ENCODE measurements at places on chromosomes 13 and 19. TPM values are rescaled to one million over a fixed set of nuclear protein-coding genes. Genes with fewer than 3 reads are reported as not detected.

GRCh38 chr13:56888455-56888854 lies 252.3 kb upstream of the PRR20A start:
- DNase-seq, result no peak

DNA sequence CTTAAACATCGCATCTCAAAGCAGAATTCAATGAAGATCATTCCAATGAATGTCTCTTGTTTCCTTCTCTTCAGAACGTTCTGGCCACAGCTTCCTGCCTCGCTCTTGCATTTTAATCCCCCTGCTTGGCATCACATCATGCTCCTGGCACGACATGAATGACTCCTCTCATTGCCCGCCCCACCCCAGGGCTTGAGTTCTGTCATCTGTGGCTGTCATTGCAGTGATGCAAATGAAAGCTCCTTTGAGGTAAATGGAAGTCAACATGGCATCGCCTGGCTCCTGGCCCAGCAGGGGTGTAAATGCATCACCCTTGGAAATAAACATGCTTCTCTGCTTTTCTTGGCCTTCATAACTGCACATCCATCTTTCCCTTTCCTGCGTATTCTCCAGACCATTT lies 48.6 kb downstream of the SCEL start:
- peak; percentile 15 for DNase-seq

GRCh38 chr19:3555653-3556422 lies 1.5 kb downstream of the MFSD12 start:
- DNase-seq, result no peak

- no peak for DNase-seq
These were observed 477.9 kb upstream of the HTR2A start for GRCh38 chr13:47374741-47375140.

Gene AP1M2
- 12.3 TPM for total RNA-seq

DNA sequence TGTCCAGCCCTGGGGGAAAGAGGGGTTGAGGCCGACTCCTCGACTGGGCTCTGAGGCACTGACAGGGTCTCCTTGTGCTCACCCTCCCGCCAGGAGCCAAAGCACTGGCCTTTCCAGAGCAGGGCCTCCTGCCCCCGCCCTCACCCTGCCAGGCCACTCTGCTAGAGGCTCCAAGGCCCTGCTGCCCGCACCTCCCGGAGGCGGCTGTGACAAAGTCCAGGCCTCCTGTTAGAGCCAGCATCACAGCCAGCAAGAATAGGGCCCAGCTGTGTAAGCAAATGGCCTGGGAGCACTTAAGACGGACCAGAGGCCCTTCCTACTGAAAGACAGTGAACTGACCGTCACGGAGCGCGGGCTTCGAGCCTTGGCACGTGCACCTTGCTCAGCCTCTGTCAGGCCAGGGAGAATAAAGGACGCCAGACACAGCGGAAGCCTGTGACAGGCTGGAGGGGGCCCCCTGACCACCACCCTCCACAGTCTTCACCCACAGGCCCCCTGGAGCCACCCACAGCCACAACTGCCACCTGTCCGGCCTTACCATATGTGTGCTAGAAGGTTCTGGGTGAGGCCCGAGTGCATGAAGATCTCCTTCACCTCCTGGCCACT lies 50.9 kb downstream of the EPS15L1 start:
- no peak for DNase-seq

DNA sequence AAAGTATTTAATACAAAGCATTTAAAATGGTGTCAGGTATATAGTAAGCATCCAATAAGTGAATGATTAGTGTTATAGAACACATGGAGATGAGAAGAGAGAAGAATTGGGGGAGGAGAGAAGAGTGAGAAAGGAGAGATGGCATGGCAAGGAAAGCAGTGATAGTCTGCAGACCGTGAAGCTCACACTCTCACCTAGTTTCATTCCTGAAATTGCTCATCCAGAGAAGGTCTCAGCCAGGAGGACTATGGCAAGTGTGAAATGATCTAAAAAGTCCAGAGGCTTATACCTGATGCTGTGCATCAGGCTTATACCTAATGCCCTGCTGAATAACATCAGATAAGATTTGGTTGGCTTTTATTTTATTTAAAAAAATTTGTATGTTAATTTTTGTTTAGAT lies 351.6 kb upstream of the KLF12 start:
- no peak for DNase-seq

Gene CEACAM3
- total RNA-seq, result not detected

Gene CEACAM1
- 0.06 TPM for total RNA-seq

Gene ZNF415
- total RNA-seq, result not detected

GRCh38 chr13:40940841-40941240 lies 78.3 kb downstream of the ELF1 start:
- no peak for DNase-seq

DNA sequence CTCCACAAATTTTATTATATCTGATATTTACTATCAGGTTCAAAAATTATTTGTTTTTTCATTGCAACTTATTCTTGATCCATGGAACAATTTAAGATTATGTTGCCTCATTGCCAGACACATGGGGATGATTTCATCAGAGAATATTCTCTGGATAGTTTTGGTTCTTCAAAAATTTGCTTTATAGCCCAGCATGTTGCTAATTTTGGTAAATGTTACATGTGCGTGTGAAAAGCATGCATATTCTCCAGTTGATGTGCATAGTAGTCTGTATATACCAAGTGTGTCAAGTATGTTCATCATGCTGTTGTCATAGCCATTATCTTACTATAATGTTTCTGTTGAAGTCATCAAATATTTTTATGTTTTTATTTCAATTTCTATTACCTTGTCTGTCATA lies 122.3 kb downstream of the RFC3 start:
- DNase-seq, result no peak

DNA sequence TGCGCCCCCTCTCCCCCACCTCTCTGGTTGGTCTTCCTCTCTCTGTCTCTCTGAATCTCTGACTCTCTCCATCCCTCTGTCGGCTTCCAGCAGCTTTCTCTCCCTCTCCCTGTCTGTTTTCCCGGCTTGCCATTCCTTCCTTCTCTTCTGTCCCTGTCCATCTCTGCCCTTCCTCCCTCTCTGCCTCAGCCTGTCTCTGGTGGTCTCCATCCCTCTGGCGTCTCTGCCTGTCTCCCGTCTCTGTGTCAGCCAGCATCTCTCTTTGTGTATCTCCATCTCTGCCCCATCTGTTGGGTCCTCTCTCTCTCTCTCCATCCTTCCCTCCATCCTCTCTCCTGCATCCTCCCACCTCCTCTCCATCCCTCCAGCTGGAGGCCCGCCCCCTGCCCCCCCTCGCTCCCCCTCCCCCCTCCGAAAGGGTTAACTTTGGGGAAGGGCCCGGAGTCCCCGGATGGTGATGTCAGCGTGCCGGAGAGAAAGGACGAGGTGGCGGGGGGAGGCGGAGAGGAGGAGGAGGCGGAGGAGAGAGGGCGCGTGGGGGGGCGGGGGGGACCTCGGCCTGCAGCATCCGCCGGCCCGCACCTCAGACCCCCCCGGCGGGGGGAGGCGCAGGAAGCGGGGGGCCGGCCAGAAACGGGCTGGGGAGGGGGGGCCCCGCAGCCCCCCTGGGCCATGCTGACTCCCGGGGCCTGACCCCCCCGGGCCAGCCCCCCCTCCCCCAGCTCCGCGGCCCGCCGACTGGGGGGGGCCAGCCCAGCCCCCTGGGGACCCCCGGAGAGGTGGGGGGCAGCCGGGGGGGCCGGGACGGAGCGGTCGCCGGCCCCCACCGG lies at the start of gene BRSK1:
Gene BRSK1, plus strand, starts transcription at position 450 of the 830 bp plus-strand sequence. CDS start 446 bp downstream, outside the sequence.
- no peak for DNase-seq

Gene FOSB
- total RNA-seq, result 1.7 TPM

DNA sequence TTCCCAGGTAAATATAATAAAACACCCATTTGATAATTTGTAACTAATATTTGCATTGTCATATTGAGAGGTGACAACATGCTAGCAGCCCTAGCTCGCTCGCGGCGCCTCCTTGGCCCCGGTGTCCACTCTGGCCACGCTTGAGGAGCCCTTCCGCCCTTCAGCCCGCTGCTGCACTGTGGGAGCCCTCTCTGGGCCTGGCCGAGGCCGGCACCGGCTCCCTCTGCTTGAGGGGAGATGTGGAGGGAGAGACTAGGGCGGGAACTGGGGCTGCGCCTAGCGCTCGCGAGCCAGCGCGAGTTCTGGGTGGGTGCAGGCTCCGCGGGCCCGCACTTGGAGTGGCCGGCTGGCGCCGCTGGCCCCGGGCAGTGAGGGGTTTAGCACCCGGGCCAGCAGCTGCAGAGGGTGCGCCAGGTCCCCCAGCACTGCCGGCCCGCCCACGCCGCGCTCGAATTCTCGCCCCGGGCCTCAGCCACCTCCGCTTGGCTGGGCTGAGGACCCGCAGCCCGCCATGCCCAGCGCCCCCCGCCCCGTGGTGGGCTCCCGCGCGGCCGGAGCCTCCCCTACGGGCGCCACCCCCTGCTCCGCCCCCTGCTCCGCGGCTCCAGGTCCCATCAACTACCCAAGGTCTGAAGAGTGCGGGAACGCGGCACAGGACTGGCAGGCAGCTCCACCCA lies 594.4 kb downstream of the SLITRK6 start:
- no peak for DNase-seq

DNA sequence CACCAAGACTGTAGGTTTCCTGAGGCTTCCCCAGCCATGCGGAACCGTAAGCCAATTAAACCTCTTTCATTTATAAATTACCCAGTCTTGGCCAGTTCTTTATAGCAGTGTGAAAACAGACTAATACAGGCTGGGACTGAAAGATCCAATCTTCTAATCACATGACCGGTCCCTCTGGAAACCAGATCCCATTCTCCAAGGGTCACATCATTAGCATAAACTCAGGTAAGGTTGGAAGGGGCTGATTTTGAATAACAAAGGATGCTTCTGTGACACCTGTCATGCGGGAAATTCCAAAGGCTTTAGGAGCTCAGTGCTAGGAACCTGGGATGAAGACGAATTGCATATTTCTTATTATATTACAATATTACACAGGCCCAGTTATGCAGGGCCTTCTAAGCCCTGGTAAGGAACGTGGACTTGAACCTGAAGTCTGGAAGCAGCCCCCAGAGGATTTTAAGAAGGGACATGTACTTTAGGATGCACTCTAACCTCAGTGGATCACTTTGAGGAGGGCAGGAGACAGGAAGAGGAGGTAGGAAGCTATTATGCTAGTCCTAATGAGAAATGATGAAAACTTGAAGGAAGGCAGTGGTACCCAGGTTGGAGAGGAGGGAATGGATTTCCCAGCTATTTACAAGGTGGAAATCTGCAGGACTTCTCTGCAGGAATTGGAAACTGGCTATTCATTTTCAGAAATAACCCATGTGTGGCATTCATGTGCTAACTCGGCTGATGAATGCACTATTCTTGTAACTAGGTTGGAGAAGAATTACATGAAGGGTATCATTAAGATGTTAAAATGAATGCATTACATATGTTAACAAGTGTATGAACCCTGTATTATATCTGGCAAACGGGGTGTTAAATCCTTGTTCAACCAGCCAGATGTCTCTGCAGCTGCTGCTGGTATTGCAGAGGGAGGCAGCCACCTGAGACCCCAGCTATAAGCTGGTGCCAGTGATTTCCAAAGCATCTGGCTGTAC lies 19.3 kb downstream of the TNFSF11 start:
- DNase-seq, result no peak

- DNase-seq, result no peak
These were observed 376.4 kb downstream of the FGF9 start for GRCh38 chr13:22047082-22047784.

DNA sequence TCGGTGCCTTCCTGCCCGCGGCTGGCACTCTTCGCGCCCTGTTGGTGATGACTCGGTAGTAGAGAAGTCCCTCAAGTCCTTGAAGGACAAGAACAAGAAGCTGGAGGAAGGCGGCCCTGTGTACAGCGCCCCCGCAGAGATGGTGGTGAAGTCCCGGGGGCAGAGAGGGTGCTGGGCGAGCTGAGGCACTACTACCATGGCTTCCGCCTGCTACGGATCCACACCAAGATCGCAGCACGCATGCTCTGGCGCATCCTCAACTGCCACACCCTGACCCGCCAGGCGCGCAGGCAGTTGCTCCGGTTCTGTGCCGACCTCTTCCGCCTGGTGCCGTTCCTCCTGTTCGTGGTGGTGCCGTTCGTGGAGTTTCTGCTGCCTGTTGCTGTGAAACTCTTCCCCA lies 11.1 kb downstream of the ZSCAN1 start:
- DNase-seq, result no peak

Gene EPS8L1
- 5.4 TPM for total RNA-seq

Gene MYPOP
- total RNA-seq, result 1.2 TPM

Gene STOML3
- not detected for total RNA-seq

DNA sequence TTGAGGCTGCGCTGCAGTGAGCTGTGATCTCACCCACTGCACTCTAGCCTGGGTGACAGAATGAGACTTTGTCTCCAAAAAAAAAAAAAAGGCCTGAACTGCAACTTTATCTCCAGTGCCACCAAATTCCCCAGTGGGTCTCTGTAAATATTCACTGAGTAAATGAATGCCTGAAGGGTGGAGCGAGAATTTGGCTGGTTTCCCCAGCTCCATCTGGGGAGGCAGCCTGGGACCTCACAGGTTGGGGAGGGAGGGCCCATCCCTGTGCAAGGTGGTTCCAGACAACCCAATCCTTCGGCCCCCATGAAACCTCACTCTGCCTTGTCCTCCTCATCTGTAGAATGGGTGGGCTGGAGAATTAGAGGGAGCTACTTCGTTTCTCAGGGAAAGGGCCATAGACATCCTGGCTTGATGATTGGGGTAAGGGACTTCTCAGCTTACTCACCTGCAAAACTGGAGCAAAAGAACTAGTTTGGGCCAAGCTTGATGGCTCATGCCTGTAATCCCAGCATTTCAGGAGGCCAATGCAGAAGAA lies 4.2 kb upstream of the PKN1 start:
- DNase-seq, result no peak

- no peak for DNase-seq
These were observed 120.2 kb downstream of the RXFP2 start for GRCh38 chr13:31859571-31859970.

Gene NOVA2
- not detected for total RNA-seq

DNA sequence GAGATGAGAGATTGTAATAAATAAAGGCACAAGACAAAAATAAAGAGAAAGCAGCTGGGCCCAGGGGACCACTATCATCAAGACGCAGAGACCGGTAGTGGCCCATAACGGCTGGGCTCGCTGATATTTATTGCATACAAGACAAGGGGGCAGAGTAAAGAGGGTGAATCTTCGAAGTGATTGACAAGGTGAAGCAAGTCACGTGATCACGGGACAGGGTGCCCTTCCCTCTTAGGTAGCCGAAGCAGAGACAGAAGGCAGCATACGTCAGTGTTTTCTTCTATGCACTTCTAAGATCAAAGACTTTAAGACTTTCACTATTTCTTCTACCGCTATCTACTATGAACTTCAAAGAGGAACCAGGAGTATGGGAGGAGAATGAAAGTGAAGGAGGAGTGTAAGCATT lies 4.6 kb upstream of the PRKCG start:
- DNase-seq, result no peak
